GM06990 (cell line): ENCODE measurements at places on chromosomes 3 and 15.

DNA sequence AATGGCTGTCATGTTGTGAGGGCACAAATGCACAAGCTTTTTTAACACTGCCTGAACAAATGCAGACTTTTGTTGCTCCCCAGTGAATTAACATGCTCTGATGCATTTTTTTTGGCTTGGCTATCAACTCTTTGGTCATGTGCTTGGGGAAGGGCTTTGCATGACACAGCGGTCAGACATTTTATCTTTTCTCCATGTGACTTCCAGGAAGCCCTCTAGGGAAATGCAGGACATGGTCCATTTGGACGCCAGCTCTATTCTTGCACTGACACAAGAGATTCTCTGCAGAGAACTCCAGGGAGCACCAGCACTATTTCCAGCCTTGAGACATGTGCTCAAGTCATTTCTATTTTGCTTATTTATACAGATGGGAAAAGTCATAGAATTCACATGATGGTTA lies 46.2 kb downstream of the NEK11 start:
- DNase-seq, result no peak

GRCh38 chr15:55954862-55955605 lies 38.4 kb downstream of the NEDD4 start:
- no peak for DNase-seq

- DNase-seq, result peak; percentile 75
These were observed 18.0 kb downstream of the ISG20 start for GRCh38 chr15:88656760-88657221.

- no peak for DNase-seq
These were observed 337.3 kb upstream of the ARHGEF26 start for GRCh38 chr3:153783741-153784480.

DNA sequence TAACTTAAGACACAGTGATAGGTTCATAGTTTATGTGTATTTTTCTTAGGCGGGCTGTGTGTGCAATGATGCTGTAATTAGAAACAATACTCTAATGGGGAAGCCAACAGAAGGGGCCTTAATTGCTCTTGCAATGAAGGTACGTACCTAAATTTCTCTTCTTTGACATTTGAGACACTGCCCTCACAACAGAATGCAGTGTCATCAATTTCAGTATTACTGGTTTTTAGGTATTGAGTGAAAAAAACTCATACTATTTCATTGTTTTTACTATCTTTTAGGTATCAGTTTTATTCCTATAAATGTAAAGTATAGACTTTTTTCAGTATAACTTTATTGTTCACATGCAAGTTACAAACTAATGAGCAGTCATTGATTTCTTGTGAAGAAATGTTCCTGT lies 59.3 kb downstream of the ASTE1 start:
- no peak for DNase-seq

DNA sequence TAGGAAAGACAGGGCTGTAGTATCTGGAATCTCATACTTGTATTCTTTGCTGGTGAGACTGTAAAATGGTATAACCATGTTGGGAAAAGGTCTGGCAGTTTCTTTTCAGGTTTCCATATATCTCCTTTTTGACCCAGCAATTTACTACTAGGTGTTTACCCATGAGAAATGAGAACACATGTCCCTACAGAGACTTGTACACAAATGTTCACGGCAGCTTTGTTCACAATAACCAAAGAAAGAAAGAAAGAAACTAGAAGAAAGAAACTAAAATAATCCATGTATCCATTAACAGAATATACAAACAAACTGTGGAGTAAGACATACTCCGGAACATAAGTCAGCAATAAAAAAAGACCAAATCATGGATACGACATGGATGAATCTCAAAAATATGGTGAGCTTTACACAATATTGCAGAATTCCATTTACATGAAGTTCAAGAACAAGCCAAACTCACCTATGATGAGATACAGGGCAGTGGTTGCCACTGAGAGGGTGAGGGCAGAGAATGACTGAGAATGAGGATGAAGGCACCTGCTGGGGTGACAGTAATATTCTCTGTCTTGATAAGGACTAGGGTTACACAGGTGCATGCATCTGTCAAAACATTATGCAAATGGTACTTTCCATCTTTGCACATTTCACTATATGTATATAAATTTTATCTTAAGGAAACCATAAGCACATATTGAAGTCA lies 2.7 kb downstream of the RFTN1 start:
- DNase-seq, result no peak

GRCh38 chr3:116971531-116971930 lies 262.0 kb downstream of the TUSC7 start:
- no peak for DNase-seq

DNA sequence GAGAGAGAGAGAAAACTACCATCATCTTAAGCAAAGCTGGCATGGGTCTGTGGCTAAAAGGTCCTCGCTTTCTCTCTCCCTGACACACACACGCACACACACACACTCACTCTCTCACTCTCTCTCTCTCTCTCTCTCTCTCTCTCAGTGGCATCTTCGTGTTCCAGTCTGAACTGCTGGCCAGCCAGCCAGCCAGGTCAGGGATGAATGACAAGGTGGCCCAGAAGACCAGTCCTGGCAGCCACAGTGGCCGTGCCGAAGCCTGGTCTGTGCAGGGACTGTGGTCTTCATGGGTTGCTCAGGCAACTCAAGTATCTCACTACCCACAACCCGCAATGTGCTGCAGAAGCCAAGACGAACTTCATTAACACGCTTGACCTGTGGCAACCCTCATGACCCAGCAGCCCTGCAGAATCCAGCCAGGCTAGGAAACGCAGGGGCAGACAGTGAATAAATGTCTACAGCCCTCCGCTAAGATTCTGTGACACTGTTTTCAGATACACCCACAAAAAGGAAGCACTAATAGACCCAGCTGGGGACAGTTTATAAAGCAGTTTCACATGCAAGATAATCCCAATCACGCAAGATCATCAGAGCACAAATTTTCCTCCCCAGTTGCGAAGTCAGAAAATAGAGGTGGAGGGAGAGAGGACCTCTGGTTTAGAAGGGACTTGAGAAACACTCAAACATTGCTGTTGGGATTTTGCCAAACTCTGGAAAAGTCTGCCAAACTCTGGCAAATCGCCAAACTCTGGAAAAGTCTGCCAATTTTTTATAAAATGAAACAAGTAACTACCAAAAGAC lies 66.4 kb downstream of the XXYLT1 start:
- DNase-seq, result peak; percentile 33

DNA sequence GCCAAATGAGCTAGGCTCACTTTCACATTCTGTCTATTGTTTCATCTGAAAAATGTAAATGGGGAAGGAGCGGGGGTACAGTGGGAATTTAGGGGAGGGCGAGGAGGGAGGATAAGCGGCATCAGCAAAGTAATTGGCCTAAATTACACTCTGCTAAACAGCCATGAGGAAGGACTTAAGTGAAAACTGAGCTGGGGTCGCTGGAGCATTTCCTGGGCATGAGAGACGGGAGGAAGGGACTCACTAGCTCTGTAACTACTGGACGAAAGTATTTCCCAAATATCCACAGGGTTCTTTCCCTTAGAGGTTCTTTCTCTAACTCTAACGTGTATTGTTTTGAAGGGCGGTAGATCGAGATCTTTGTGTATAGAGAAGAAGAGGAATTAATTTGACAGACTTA lies 418.0 kb downstream of the SOX2 start:
- no peak for DNase-seq

- no peak for DNase-seq
These were observed 300.8 kb downstream of the ZBTB20 start for GRCh38 chr3:114846252-114846651.

DNA sequence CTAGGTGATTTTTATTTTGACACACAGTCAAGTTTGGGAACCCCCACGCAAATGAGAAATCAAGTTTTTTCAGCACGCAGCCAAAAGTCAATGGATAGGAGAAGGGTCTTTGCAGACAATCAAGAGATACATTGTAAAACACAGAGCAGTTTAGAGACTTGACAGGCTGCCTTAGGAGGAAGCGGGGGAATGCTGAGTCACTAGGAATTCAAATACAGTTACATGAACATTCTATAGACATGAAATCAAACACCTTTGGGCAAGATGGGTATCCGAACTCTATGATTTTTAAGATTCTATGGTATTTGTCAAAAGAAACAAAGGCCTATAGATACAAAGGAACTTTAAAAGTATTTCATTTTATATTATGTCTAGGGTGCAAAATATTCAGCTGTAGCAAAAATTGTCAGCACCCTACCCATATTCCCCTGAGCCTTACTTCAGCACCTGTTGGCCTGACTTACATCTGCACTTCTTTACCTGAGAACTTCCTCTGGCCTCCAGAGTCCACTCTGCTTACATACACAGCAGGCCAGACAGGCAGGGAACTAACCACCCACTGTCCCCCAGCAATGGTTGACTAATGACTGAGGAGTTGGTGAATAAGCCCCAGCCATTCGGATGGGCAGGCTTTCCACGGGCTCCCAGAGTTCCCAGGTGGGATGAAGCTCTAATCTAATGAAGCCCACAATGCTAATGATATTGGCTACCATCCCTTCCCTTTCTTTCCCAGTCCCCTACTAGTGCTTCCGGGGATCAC lies 289.3 kb upstream of the RORA start:
- DNase-seq, result no peak

DNA sequence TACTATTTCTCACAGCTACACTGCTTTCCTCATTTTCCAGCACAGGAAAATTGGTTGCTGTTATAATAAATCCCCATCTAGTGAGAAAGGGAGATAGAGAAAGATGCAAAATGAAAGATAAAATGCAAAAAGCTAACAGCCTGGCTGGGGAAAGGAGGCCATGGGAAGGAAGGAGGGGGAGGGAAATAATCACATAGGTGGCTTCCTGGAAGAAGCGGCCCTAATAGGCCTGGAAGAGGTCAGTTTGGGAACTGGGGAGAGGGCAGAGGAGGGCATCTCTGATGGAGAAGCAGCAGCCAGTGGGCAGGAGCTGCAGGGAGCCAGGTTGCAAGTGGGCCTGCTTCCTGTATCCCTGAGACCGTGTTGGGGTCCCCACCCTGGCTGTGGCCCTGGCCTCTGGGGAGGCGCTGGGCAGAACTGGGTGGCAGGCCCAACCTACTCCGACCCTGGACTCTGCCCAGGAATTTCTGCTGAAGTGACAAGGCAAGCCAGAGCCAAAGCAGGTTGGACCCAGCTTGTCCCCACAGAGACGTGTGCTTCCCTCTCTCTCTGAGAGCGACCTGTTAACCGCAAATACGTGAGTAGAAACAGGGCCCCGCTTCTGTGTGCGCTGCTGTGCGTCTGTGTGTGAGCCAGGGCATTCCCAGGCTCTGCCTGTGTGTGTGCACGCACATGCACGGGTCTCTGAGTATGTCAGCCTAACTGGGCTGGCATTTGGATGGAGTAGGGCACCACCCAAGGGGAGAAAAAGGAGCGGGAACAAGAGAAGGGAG lies 1.9 kb downstream of the SLC28A1 start:
- no peak for DNase-seq

DNA sequence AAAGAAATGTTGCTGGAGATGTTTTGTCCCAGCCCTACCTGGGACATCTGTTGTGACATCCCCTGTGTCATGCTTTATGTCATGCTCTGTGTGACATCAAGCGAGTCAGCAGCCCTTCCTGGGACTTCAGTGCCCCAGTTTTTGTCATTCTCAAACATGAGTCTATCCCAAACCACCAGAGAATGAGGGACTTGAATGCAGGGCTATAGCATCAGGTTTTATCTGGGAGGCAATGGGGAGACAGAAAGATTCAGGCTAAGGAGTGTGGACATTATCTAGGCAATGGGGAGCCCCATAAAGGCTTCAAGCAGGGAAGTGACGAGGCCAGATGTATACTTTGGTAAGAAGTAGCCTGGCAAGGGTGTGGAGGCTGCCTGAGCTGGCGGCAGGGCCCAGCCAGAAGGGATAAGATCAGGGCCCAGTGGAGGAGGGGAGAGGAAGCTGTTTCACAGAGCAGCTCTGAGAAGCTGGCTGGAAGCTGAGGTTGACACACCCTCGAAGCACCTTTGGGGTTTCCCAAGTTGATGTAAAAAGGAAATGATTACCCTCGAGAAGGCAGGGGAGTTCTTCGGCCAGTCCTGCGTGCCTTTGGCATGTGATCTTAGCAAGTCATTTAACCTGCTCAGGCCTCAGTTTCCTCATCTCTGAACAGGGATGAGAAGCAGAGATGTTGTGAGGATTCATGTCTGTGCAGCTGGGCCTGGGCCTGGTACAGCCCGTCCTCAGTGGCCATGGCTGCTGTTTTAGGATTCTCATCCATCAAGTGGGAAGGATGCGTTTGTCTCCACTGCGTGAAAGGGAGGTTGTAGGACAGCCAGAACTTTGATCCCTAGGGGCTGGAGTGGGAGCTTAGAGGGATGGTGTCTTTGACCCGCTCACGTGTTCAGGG lies 34.3 kb downstream of the IRAK2 start:
- DNase-seq, result peak; percentile 61

- DNase-seq, result no peak
These were observed 238.0 kb downstream of the FOXP1 start for GRCh38 chr3:71345429-71346040.

DNA sequence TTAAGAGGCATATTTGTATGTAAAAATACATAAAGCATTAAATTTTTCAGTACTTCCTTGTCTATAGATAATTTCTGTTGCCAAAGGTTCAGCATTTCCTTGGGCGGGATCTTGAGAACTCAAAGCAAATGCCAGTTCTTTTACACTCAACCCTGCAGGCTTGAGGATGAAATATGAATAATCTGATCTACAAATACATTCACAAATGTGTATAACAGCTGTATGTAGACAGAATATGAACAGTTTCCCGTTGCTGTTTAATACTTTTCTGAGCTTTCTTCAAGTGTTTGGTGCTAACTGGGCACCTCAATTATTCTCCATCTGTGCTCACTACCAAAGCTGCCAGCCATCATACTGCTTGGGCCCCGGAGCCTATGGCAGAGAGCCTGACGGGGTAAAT lies 661.3 kb downstream of the NLGN1 start:
- DNase-seq, result no peak

DNA sequence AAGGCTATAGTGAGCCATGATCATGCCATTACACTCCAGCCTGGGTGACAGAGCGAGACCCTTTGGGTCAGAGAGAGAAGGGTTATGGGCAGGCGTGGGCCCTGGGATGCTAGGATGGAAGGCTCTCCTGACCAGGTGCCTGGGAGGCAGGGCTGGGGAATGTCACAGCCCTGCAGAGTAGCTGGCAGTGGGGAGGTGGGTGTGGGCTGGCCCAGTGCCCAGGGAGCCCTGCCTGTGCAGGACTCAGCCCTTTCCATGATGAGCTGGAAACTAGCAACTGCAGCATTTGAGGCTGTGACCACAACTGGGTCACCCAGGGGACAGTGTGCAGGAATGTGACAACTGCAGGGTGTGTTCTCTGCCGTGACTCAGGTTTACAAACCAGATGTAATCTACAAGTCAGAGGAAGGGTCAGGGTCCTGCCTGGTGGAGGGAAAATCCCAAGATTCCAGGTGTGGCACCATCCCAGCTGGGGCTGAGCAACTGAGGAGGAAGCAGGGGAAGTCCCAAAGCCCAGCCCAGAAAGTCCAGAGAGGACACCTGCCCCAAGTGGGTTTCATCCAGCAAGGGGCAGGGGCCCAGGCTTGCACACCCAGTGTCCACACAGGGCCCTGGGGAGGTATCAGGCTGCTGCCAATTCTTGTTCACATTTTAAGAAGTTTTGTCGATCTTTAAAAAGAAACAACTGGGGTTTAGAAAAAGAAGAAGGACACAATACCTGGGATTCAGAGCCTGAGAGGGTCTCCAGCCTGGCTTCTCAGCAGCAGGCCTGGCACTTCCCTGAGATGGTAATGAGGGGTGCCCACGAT lies 45.5 kb downstream of the SLC28A1 start:
- no peak for DNase-seq

GRCh38 chr15:40063563-40064011 lies 24.6 kb upstream of the SRP14 start:
- DNase-seq, result no peak

- DNase-seq, result no peak
These were observed 394.1 kb downstream of the TUSC7 start for GRCh38 chr3:117103675-117104074.

- DNase-seq, result no peak
These were observed 54.0 kb downstream of the HEG1 start for GRCh38 chr3:125001557-125002413.

GRCh38 chr3:182909318-182910040 lies 70.9 kb downstream of the DCUN1D1 start:
- DNase-seq, result no peak
